ENCODE measurements at places on chromosomes 1 and 21. TPM values are rescaled to one million over a fixed set of nuclear protein-coding genes. Genes with fewer than 3 reads are reported as not detected.
A peak's percentile ranks its signal among the peaks of the same experiment; 100 is the strongest.

DNA sequence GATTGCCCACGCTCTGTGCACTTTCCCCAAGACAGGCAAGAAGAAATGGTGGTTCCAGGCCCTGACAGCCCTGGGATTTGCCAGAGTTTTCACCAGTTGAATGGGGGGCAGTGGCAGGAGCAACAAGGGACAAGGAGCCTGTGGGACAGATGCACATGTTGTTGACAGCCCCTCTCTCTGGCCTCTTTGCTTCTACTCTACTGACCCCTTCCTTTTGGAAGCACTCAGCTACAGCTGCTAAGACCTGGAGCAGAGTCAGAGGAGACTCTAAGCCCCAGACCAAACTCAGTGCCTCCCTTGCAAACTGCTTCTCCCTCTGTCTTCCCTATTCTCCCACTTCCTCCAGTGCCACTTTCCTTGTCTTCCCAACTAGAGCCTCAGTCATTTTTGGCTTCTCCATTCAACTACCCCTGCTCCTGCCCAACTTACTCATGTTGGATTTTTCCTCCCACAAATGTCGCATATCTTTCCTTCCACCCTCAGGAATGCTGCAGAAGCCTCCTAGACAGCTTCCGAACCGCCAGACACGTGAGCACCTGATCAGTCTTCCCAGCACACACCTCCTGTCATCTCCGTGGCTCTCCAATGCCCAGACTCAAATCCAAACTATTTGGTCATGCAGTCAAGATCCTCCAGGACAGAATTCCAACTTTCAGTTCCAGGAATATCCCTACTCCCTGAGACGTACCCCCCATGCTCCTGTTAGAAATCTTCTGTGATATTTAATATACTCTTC lies 9.1 kb downstream of the INKA2 start:
- no peak for DNase-seq

DNA sequence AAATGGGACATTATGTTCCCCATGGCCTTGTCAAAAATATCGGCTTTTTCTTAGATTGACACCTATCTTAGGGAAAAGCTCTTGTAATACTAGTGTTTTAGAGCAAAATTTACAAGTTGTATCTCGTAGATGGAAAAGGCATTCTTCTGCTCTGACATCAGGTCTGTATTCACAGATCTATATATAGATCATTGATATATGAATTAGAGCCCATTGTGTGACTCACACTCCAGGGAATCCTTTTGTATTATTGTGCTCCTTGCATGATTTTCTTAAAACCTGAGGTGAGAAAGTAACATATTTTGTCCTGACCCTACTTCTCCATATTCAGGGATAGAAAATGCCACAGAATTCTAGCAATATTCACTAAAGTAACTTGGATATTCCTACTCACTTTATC lies 1160.8 kb upstream of the B3GALT2 start:
- no peak for DNase-seq

The UMODL1 gene
- not detected for total RNA-seq

DNA sequence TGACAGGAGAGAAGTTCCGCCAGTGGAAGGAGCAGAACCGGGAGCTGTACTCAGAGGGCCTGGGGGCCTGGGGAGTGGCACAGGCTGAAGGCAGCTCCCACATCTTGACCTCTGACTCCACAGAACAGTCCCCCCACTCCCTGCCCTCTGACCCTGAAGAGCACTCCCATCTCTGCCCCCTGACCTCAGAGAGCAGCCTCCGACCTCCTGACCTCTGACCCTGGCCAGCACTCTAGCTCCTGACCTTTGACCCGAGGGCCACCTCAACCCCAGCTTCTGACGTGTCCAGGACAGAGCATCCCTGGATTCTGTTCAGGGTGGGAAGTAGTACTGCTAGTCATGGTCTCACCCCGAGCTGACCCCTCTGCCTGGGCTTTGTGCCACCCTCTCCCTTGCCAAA lies 1.1 kb upstream of the CATSPER4 start:
- DNase-seq = no peak

- no peak for DNase-seq
These were observed 267.9 kb downstream of the ZNF326 start for GRCh38 chr1:90262791-90263190.

DNA sequence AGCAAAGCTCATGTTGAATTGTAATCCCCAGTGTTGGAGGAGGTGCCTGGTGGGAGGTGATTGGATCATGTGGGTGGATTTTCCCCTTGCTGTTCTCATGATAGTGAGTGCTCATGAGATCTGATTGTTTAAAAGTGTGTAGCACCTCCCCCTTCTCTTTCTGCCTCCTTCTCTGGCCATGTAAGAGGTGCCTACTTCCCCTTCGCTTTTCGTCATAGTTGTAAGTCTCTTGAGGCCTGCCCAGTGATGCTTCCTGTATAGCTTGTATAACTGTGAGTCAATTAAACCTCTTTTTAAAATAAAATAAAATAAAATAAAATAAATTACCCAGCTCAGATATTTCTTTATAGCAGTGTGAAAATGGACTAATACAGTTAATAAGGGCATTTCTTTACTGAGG lies 1025.7 kb downstream of the PLA2G4A start:
- DNase-seq = no peak

GRCh38 chr1:218371927-218372672 lies 27.0 kb downstream of the TGFB2 start:
- peak; percentile 84 for DNase-seq

- no peak for DNase-seq
These were observed 126.4 kb downstream of the TENT5C start for GRCh38 chr1:117732065-117732797.

The FCRL2 gene
- total RNA-seq = 0.03 TPM

DNA sequence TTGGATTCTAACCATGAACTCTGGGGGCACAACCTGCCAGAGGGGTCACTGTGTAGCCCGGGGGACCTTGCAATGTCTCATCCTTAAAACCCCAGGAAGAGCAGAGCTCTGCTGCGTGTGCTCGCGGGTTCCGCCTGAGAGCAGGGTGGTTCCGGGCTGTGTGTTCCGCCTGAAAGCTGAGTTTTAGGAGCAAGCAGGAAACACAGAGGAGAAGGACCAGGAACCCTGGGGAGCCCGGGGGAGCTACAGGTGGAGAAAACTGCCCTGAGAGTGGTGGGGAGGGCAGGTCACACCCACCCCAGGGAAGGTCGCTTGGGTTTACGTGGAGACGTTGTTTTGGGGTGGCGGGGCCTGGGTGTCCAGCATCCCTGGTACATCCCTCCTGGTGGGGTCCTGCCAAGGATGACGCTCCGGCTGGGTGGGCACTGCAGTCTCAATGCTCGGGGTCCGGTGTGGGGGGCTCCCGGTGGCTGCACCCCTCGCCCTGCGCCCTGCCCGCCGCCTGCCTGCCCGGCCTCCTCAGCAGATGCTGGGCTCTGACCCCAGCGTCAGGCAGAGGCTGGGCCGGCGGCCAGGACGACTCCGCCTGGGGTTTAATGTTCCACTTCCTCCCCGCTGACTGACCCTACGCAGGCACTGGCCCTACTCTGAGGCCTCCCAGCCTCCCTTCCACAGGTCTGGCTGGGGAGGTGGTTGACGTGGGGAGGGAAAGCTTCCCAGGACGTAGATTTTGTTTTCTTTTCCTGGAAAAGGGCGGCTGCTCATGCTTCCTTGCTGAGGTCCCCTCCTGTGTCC lies 17.3 kb upstream of the C1orf159 start:
- no peak for DNase-seq

The B4GALT2 gene
- total RNA-seq = 43.5 TPM

DNA sequence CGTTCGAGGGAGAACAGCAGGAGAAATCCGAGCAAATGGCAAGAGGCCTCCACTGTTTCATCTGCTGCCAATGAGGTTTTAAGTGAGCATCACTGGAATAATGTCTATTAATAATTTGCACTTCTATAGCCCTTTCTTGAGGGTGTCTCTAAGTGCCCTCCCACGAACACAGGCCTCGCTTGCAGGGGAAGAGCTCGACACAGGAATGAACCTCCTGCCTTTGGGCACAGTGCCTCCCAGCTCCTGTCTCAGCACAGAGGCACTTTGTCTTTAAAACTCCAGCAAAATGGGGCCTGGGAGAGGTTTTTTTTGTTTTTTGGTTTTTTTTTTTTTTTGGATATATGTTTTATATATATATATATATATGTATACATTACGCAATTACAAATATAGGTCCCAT lies 56.6 kb downstream of the OLIG1 start:
- DNase-seq = peak; percentile 32

The PAQR6 gene
- 0.13 TPM for total RNA-seq

DNA sequence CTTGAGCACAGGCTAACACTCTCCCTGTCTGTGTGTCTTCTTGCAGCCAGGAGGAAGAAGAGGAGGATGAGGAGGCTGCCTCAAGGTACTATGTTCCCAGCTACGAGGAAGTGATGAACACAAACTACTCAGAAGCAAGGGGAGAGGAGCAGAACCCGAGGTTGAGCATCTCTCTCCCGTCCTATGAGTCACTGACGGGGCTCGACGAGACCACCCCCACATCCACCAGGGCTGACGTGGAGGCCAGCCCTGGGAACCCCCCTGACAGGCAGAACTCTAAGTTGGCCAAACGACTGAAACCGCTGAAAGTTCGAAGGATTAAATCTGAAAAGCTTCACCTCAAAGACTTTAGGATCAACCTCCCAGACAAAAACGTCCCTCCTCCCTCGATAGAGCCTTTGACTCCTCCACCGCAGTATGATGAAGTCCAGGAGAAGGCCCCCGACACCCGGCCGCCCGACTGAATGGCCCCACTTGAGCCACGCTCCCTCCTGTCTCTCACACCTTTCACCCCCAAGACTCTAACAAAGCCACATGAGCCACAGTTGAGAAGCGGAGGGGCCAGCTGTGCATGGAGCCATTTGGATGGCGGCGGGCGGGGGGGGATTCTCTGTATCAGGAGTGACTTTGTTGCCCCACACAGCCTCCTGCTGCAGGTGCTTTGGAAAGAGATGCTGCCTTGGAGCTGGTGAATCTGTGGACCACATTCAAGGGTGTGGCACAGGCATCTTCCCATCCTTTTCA lies 27.6 kb upstream of the FHAD1 start:
- DNase-seq = no peak

DNA sequence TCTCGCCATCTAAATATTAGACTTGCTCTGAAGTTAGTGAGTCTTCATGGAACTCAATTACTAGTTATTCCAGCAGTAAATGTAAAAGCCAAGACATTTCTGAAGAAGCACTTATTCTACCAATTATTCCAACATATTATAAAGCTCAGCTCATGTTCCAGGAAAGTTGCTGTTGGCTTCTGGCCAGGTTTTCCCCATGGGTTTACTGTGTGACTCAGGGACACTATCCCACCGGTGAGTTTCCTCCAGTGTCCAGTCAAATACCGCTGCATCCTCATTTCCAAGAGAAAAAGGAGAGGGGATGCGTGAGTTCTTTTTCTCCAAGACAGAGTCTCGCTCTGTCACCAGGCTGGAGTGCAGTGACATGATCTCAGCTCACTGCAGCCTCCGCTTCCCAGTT lies 9.2 kb upstream of the HHIPL2 start:
- no peak for DNase-seq

DNA sequence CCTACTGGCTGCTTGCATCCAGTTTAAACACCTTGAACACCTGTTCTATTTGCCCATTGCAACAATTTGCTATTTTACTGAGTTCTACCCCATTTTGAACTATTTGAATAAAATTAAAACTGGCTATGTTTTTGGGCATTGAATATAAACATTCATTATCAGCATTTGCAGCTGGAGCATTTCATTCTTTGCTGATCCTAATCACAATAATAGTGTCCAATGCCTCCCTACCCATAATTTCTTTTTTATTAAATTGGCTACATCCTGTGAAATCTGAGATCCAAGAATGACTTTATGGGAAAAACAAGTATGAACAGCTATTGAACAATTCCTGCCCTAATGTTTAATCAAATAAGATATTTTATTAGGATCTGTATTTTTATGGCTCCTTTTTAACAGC lies 447.9 kb downstream of the PLA2G4A start:
- no peak for DNase-seq

DNA sequence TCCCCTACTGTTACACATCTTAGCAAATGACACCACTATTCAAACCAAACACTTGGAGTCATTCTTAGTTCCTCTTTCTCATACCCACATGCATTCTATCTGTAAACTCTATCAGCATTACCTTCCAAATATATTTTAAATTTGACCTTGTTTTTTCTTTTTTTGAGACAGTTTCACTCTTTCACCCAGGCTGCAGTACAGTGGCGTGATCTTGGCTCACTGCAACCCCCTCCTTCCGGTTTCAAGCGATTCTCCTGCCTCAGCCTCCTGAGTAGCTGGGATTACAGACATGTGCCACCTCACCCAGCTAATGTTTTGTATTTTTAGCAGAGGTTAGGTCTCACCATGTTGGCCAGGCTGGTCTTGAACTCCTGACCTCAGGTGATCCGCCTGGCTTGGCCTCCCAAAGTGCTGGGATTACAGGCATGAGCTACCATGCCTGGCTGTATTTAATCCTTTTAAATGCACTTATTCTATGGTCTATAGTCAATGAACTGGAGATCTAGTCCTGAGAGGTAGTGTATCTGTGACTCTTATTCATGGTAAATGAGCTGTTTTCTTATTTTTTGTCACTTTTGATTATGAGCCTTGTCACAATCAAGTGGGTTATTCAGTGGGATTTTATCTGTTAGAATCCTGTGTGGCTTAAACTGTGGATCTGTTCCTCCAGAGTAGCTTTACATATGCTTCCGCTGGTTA lies 73.1 kb downstream of the GATAD2B start:
- DNase-seq = no peak
